ENCODE measurements at places on chromosomes 7 and 10.

DNA sequence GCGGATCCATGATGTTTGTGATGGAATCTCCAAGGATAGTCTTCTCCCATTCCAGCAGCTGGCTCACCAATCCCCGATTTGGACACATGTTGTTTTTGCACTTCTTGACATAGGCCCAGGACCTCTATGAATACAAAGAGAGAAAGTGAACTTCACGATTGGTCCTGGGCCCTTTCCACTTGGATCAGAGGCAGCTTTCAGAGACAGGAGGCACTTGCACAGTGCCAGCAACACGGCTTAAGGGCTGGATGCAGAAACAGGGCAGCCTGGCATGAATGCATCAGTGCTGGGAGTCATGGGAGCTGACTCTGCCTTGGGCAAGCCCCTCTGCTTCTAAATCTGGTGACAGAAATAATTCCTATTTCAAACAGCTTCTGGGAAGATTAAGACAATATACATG lies 2.1 kb upstream of the TMEM120A start:
- no peak for DNase-seq

- DNase-seq: no peak
These were observed 744.4 kb downstream of the PHTF2 start for GRCh38 chr7:78542981-78543380.

DNA sequence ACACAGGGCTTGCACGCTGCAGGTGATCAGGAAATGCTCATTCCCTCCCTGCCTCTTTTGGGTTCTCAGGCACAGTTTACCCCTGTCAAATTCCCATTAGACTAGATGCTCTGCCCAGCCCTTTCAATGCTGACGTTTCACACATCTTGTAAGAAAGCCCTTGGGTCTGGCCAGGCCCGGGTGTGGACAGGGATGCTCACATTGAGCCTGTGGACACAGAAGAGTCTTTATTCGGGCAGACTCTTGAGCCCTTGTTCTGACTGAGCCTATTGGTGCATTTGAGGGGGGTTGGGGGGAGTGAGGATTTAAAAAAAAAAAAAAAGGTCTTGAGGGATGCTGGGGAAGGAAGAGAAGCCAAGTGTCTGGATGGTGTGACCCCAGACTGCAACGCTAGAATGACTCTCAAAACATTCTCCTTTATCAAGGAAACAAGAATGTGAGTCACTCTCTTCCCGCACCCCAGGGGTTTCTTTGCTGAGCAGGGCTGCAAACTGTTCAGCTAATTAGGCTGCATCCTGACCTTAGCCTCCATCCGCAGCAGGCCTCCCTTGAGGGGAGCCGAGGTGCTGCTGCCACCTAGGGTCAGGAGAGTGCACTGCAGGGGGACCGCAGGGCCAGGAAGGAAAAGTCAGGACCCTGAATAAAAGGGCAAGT lies 53.6 kb upstream of the TMEM72 start:
- peak; percentile 77 for DNase-seq

DNA sequence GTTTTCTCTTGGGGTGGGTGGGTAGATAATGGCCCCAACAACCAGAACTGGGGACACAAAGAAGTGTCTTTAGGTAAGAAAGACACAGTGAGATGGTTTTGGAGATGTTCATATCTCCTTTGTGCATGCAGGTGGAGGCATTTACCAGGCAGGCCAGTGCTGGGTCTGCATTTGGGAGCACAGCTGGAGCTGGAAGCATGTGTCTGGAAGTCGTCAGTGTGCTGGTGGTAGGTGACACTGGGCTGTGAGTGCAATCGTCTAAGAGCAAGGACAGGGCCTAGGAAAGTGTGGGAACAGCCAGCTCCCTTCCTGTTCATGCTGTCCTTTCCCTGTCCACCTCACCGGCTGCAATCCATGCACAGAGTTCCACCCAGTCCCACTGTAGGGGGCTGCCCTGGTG lies 88.3 kb upstream of the ZNF32 start:
- no peak for DNase-seq

DNA sequence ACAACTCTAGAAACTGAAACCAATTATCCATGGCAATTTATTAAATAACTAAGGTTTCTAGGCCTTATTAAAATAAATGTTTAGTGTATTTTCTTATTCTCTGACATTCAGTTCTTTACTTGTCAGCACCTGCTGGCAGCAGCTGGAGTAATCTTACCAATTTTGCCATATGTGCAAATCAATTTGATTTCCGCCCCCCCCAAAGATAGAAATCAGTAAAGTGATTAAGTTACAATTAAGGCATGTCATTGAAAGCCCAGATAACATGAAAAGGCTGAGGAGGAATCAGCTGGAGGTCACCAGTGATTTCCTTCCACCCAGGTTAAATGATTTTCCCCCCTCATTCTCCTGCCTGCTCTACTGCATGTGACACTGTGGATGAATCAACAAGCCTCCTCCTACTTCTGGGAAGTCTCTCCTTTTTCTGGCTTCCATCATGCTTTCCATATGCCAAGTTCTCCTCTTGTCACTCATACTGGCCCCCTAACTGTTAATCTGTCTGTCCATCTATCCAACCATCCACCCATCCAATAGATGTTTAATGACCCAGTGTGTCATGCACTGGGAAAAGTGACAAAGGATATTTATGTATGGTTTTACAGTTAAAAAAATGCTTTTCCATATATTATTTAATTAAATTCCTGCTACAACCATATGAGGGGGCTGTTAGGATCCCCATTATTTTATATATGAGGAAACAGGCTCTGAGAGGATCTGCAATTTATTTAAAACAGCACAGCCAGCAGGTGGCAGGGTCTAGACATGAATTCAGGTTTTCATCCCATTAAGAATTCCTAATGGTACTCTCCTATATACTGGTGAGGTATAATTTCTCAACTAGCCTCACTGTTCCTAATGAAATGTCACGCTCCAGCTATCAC lies 116.5 kb downstream of the ATXN7L1 start:
- DNase-seq: peak; percentile 15

DNA sequence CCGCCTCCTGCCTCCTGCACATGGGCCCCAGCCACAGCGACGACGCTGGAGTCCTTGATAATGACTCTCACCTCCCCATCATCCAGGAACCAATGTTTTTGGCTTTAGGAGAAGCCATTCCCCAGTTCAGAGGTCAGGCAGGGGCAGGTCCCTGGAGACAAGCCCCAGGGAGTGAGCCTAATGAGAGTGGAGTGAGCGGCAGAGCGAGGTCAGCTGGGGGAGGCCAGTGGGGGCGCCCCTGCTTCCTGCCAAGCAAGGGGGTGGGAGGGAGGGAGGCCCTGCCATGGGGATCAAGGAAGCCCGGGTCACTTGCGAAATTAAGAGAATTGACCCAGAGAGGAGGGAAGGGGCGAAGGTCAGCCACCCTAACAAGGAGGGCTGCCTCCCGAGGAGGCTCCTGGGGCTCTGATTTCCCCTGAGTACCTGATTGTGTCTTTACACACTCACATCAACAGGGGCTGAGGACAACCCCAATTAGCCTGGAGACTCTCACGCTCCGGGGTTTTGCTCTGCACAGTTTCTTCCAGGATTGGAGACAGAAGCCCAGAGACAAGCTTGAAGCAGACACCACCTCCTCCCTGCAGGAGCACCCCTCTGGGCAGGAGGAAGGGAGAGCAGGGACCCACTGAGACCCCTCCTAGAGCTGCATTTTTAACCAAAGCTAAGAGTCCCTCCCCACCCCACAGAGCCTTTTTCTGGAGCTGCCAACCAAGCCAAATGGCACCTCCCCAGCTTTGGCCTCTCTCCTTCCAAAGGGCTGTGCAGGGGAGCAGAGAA lies 112.1 kb downstream of the COL13A1 start:
- no peak for DNase-seq

- DNase-seq: no peak
These were observed 29.6 kb downstream of the INPP5F start for GRCh38 chr10:119755446-119755845.

DNA sequence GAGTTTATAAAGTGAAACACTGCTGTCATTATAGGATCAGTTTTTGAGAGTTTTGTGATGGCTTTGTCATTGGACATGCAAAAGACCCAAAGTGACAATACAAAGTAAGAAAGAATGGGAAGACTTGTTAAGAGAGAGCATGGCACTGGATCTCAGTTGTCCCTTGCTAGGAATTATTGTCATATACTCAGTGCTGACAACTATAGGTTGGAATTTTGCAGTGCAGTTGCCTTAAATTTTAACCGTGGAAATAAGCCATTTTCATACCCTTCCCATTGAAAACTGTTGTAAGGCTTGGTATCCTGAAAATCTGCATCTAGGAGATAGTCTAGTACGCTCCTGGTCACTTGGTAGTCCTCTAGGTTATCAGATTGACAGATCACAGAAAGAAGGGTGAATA lies 1156.7 kb downstream of the GATA3 start:
- peak; percentile 11 for DNase-seq

DNA sequence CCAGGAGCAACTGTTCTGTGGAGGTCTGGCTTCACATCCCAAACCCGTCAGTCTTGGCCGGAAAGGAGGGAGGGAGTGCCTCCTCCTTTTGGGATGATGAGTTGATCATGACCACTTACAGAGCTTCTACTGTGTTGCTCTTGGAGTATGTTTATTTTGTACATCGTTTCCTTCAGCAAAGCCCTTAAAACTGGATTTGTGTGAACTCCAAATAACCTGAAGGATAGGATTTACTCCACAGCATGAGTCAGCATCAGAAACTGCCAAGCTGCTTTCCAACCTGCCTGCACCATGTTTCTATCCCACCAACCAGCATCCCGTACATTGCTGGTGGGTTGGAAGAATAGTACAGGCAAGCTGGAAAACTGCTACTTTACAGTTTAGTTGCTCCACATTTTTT lies 3.5 kb downstream of the CCDC201 start:
- no peak for DNase-seq

DNA sequence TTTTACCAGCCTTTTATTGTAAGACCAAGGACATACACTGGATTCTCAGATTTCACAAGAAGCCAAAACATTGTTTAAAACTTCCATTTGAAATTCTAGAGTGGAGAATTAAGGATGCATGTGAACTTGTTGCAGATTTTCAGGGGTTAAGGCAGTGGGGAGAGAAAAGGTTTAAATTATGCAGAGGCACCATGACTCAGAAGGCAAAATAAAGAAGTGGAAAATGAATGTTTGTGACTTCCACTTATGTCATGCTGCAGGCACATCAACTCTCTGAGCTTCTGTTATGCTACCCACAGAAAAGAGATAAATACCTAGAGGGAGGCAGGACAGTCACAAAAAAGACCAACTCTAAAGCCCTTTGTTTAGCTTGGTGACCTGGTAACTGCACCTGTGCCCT lies 84.4 kb upstream of the BET1 start:
- DNase-seq: no peak

- no peak for DNase-seq
These were observed 32.3 kb upstream of the FAM204A start for GRCh38 chr10:118374404-118374803.

DNA sequence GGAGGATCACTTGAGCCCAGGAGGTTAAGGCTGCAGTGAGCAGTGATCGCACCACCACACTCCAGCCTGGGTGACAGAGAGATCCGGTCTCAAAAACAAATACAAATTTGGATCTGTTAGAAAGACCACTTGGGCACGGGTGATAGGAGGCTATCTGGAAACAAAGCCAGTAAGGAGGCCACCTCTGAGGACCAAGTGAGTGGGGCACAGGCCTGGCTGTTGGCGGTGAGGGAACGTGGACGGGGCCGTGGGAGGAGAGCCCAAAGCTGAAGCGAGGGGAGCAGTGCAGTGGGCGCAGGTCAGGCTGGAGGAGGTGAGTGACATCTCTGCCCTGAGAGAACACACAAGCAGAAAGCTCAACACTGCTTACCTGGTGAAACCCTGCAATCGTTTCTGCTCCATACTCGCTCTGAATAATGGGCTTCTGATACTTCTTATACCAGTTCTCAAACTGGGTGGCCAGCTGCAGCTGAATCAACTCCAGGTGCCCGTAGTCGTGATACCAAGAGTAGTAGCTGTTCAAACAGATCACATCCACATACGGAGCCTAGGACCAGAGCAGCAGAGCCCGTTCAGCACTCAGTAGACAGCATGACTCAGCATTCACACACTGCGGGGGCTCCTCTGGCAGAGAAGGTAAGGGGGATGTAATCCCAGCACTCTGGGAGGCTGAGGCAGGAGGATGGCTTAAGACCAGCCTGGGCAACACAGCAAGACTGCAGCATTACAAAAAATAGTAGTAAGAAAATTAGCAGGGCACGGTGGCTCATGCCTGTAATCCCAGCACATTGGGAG lies 14.5 kb downstream of the GUSB start:
- no peak for DNase-seq

DNA sequence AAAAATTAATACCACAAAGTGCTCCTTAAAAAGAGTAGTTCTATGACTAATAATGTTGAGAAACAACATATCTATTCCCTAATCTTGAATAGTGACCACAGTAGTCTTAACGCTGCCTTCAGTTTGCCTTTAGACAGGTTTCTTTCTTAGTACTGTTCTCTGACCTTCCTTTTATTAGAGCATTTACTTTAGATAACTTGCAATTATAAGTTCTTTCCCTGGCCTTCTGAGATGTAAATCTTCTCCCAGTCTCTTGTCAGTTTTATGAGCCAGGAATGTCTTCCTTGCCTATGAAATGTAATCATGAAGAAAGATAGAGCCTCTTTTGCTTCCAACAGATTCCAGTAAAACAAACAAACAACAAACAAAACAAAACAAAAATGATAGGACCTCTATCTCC lies 1119.8 kb upstream of the LRRTM3 start:
- no peak for DNase-seq

GRCh38 chr10:48804740-48805182 lies 120.1 kb downstream of the WDFY4 start:
- DNase-seq: no peak

DNA sequence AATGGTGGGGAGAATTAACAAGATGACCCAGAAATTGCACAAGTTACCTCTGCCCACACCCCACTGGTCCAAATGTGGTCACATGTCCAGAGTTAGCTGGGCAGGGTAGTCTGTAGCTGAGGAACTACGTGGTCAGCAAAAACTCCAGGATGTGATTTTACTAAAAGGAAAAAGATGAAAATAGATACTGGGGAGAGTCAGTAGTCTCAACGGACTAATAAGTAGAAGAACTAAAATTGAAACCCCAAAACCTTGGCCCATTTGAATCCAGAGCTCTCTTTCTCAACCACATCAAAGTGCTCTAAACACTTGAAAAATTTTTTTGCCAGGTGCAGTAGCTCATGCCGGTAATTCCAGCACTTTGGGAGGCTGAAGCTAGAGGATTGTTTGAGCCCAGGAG lies 146.3 kb downstream of the SKIDA1 start:
- DNase-seq: no peak

- no peak for DNase-seq
These were observed 6.9 kb upstream of the LDB3 start for GRCh38 chr10:86661161-86662025.

DNA sequence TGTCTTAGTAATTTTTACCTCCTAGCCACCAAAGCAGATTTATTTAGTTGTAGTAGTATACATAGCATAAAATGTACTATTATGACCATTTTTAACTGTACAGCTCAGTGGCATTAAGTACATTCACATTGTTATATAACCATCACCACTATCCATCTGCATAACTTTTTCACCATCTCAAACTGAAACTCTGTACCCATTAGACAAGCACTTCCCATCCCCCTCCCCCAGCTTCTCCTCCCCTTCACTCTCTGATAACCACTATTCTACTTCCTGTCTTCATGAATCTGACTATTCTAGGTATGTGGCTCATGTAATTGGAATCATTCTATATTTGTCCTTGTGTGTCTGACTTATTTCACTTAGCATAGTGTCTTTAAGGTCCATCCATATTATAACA lies 71.9 kb downstream of the MRPL32 start:
- no peak for DNase-seq

GRCh38 chr7:28224172-28224571 lies 43.6 kb upstream of the JAZF1 start:
- no peak for DNase-seq
